ENCODE measurements at places on chromosomes 4 and X.

GRCh38 chr4:161650812-161651211, 513.0 kb downstream of the FSTL5 start:
- peak; percentile 21 for DNase-seq

DNA sequence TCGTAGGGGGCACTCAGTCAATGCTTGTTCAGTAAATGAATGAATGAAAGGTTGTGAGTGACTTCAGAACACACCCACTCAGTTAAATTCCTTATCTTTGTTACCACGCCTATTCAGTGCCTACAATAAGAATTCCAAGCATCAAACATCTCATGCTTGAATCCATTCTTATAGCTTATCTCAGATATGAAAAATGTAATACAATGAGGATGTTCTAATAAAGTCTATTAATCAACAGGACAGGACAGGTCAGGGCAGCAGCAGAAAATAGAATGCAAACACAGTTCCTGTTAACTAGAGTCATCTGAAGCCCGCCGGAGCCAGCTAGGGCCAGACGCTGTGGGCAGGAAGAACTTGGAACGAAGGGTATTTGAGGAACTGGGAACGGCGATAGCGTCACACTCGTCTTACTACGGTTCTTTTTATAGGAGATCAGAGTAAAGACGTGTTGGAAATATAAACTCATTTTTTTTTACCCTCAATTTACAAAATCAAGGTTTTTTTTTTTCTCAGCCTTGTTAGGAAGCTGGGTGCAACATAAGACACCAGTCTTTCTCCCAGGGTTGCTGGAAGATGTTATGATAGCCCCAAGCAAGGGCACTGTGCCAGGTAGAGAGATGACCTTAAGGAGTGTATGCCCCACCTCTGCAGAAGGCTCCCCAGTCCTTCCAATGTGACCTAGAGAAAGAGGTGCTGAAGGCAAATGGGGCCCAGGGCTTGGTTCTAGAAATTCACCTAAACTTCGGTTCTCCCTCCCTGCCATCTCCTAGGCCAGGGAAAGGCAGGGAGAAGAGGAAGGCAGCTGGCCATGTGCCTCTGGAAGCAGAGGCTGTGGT, 48.3 kb downstream of the SEL1L3 start:
- peak; percentile 3 for DNase-seq

DNA sequence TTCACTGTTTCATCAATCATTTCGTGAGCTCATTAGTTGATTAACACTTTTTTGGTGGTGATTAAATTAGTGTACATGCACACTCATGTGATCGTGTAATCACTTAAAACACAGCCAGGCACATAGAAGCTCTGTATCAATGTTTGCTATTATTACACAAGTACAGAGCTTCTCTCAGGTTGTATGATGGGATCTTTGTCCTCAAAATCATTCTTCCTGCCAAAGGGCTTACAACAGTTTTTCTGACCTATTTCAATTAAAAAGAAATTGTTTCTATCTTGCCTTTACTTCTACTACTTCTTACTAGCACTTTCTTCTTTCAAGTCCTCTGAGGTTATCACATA, 145.1 kb downstream of the AMELX start:
- DNase-seq, result no peak

GRCh38 chr4:158724637-158725036, 1.4 kb upstream of the PPID start:
- no peak for DNase-seq

- DNase-seq, result no peak
Measured at GRCh38 chr4:85555206-85555605, 80.3 kb downstream of the ARHGAP24 start.

DNA sequence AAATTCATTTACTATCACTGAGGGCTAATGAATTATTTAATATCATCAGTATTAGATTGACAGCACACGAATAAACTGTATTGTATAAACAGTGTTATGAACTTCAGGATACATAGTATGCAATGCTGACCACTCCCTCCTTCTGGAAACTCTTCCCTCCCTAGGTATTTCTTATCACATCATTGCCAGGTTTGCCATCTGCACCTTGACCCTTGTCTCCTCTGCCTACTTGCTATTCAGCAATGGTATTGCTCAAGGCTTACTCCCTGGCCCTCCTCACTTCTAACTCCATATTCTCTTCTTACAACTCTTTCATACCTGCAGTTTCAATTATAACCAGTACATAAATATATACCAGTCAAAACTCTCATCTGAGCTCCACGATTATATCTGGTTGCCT, 38.9 kb downstream of the ATP8A1 start:
- DNase-seq, result no peak

GRCh38 chr4:112029771-112030171, 115.5 kb upstream of the FAM241A start:
- DNase-seq, result no peak

DNA sequence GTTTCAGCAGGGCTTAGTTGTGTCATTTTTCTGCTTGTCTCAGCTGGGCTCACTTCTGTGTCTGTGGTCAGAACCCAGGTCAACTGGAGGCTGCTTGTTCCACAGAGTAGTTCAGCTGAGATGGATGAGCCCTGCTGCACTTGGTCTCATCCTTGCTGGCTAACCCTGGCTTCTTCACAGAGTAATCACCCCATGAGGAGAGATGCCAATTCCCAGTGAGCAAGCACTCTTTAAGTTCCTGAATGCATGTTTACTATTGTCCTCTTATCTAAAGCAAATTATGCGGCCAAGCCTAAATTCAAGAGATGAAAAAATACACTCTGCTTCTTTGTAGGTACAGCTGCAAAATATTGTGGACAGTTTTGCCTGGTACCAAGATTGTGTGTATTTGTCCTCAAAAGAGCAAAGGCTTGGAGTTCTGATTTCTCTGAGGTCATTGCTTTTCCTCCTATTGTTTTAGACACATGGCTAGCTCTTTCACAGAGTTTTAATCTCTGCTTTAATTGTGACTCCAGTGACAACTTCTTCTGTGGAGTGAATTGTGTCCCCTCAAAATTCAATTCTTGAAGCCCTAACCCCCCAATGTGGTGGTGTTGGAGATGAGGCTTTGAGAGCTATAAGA, 236.6 kb upstream of the ANKRD50 start:
- DNase-seq, result no peak

GRCh38 chr4:101989551-101989950, 199.0 kb downstream of the BANK1 start:
- DNase-seq, result no peak

GRCh38 chrX:17822351-17822750, 38.7 kb downstream of the RAI2 start:
- DNase-seq, result no peak

GRCh38 chr4:121462660-121463261, 81.9 kb upstream of the QRFPR start:
- DNase-seq, result peak; percentile 57
